ENCODE measurements at places on chromosomes 12 and 14.
A peak's percentile ranks its signal among the peaks of the same experiment; 100 is the strongest.

GRCh38 chr12:119956047-119956446 lies 33.0 kb upstream of the BICDL1 start:
- DNase-seq, result no peak

- DNase-seq, result no peak
These were observed 43.1 kb upstream of the GPHB5 start for GRCh38 chr14:63361790-63362189.

GRCh38 chr14:64625386-64626232 lies 75.8 kb downstream of the PPP1R36 start:
- DNase-seq, result no peak

GRCh38 chr12:42539696-42540095 lies 49.9 kb downstream of the PRICKLE1 start:
- DNase-seq, result no peak

GRCh38 chr12:58086006-58086405 lies 144.6 kb downstream of the ATP23 start:
- no peak for DNase-seq

DNA sequence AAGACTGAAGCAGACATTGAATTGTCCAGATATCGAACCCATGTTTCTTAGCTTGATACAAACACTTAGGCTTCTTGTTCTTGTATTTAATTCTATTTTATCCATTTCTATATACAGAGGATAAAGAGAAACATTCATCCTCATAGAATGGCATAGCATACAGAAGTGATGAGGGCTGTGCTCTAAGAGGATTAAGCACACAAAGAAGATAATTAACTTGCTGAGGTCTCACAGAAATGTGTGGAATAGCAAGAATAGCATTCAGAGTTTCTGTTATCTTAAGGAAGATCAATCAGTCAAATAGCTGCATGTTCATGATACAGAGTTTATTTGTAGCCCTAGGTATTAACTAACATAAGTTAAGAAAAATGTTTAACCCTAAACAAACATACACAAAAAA lies 27.3 kb upstream of the STRAP start:
- no peak for DNase-seq

GRCh38 chr12:45138609-45139008 lies 77.3 kb upstream of the ANO6 start:
- DNase-seq, result no peak

DNA sequence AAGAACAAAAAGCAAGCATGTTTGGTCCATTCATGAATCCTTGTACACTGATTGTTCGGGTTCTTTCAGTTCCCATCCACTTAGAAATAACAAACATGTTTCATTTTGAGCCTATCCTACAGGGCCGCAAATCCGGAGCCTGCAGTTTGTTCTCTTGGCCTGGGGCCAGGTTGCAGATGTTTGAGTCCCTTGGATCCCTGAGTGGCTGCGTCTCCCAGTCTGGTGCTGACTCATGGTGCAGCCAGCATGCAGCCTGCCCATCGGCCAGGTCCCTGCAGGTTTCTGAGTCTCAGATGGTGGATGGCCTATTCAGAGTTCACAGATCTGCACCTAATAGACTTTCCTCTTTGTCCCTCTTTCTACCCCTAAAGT lies 1.9 kb upstream of the DYNC1H1 start:
- DNase-seq, result peak; percentile 17

- no peak for DNase-seq
These were observed 82.4 kb downstream of the IPO8 start for GRCh38 chr12:30613119-30613830.

DNA sequence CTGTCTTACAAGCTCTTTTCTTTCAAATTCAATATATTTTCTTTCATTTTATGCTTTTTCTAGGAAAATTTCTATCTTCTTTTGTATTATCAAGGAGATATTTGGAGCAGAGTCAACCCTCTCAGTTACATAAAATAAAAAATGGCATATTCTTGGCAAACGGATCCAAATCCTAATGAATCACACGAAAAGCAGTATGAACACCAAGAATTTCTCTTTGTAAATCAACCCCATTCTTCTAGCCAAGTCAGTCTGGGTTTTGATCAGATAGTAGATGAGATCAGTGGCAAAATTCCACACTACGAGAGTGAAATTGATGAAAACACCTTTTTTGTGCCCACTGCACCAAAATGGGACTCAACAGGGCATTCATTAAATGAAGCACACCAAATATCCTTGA lies 20.6 kb downstream of the PIK3C2G start:
- no peak for DNase-seq

- no peak for DNase-seq
These were observed 276.8 kb downstream of the ADGRD1 start for GRCh38 chr12:131230340-131231031.

DNA sequence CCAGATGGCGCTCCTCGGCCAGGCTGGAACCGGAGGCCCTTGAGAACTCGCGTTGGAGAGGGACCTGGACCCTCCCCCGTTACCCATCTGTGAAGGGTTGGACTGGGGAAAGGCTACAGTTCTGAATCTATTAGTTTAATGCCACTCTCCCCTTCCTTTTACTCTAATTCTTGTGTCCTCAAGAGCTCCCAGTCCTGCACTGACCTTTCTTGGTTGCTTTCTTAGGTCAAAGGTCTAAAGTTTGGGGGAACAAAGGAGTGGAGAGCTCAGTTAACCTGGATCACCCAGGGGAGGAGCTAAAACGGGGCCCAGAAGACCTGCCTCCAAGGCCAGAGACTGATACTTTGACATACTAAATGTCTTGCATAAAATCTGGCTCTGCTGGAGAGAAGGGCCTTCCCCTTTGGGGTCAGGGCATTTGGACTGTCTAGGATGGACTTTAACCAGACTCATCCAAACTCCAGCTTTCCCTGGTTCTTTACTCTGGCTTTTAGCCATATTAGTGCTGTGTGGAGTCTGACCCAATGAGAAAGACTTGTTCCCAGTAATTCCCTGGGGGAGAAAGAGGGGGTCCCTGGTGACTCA lies 923 bp upstream of the MLF2 start:
- DNase-seq, result no peak

- DNase-seq, result no peak
These were observed 193.9 kb upstream of the PLXNC1 start for GRCh38 chr12:93954166-93955112.

GRCh38 chr12:2960390-2960956 lies 1.3 kb downstream of the TEAD4 start:
- DNase-seq, result peak; percentile 55

- DNase-seq, result no peak
These were observed 474.0 kb upstream of the MGAT4C start for GRCh38 chr12:86730233-86730632.

GRCh38 chr14:85597701-85598100 lies 67.8 kb downstream of the FLRT2 start:
- no peak for DNase-seq

DNA sequence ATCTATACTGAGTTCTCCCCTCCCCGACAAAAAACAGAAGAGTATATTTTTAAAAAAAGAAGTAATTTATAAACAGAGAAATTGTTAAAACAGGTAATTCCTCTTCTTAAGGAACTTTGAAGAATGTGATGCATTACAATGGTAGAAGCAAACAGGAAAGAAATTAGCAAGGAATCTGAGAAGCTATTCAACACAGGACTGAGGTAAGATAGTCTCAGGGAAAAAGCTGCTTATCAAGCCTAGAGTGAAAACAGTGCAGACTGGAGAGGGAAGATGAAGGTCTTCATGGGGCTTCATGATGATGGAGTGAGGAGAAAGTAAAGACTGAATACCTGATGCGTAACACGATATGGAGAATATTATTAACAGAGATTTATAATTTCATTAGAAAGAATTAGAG lies 880.0 kb downstream of the SLC16A7 start:
- DNase-seq, result no peak

- DNase-seq, result no peak
These were observed 252.2 kb upstream of the ATP2B1 start for GRCh38 chr12:89960607-89961394.

- no peak for DNase-seq
These were observed 22.8 kb upstream of the SLC38A2 start for GRCh38 chr12:46395388-46395787.

GRCh38 chr12:47856721-47857575 lies 37.2 kb upstream of the HDAC7 start:
- DNase-seq, result no peak

GRCh38 chr12:94488463-94488862 lies 28.8 kb upstream of the CEP83 start:
- DNase-seq, result no peak

GRCh38 chr12:95244350-95244749 lies 26.7 kb downstream of the VEZT start:
- DNase-seq, result no peak

DNA sequence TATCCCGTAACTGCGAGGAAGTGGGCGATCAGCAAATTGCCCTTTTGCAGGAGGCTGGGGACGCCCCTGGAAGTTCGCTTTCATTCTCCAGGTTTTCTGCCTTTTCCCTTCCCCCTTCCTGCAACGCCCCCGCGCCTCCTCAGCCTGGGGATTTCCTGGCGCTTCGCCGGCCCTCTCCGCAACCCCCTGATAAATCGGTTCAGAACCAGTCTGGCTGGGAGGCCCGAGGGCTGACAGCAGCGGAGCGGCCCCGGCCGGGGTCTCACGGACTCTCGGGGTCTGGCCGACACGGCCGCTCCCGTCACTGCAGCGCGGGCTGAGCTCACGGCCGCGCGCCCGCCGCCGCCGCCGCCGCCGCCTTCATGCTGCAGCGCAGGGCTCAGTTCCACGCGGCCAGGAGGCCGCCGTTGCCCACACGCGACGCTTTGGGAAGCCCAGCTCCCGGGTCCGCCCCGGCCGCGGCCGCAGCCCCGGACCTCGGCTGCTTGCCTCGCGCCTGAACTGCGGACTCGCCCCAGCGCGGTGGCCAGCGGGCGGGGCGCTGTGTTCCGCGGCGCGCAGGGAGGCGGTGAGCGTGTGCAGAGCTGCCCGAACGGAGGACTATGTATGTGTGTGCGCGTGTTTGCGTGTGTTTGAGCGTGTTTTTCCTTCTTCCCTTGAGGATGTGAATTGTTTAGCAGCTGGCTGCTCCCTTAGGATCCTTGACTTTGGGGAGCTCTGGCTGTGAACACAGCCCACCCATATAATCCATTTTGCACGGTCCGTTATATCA lies at the start of gene LRFN5:
Gene LRFN5 (plus strand): TSS at position 345 of the 772 bp plus-strand sequence.
- no peak for DNase-seq

DNA sequence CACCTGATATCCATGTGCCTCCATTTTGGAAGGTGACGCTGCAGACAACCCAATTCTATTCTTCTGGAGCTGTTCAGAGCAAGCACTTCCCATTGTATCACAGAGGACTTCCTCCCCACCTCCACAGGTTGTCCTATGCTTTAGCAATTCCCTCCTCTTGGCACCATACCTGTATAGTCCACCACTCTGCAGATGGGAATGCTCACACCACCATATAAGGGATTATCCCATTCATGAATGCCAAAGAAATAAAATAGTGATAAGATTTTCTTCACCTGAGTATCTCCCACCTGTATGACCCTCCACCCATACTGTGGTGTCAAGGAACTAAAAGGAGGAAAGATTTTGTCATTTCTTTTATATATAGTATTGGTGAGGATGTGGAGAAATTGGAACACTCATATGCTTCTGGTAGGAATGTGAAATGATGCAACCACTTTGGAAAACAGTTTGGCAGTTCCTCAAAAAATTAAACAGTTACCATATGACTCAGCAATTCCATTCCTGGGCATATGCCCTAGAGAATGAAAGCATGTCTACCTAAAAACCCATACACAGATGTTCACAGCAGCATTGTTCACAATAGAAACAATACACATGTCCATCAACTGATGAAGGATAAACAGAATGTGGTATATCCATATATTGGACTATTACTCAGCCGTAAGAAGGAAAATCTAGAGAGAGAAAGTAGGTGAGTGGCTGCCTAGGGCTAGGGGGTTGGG lies 75.2 kb downstream of the FIGNL2 start:
- no peak for DNase-seq

DNA sequence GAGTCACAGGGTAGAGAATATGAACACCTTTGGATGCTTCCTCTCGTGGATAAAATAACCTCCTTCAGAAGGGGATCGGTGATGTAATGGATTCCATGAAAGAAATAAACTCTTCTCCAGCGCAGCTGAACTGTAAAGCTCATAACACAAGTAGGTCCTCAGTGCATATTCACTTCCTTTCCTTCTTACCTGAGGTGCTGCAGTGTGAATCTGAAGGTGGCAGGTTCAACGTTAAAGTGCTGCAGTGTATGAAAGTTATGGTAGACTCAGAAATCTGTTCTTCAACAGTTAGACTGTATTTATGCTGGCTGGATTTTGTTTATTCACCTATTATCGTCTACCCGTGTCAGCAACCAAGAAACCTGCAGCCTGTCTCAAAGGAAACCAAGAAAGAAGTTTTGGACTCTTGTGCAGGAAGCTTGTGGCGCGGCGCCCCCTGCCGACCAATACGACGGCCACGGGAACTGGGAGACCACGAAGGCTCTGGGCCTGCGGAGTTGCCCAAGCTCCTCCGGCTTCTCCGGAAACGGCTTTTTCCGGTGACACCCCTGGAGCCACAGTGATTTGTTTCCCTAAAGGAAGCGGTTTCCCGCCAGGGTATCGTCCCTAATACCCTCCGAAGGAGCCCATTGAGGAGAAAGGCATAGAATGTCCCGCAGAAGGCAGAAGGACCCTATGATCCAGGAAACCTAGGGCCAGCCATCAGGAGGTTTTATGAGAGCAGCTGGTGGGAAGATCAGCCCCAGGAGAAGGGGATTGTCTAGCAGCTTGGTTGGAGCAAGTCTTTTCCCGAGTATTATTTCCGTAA lies 17.6 kb upstream of the RNASE3 start:
- peak; percentile 91 for DNase-seq

GRCh38 chr12:54977857-54978256 lies 6.7 kb downstream of the TESPA1 start:
- DNase-seq, result no peak

DNA sequence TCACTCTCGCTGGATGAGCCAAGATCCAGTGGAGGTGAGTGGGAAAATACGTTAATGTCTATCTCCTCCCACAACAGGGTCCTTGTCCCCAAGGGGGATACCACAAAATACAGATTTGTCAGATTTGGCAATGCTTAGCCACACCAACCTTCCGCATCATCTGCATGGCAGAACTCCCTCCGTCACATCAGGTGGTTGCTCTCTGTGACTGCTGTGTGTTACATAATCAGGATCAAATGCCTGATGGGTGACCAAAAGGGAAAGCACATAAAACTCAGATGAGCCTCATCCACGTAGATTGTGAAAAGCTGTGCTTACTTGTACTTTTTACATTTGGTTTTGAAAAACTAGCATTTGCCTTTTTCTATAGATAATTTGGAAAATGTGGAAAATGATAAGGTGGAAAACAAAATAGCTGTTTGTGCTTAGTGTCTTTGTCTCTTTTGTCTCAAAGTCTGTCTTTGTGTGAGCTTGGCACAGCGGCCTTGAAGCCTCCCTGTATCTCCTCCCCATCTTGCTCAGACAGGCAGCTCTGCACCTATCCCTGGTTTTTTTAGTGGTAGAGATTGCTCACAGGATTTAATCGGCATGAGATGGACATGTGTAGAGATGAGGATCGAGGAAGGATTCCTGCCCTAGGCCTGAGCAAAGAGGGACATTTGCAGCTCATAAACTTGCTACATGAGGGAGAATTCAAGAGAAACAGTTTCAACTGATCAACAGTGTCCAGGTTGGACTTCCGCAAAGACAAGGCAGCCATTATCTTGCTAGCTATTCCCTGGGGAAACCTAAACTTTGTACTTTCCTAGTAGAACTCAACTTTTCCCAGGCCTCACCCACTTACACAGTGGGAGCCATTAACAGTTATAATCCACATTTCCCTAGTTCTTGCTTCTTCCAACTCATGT lies 3.6 kb upstream of the FGF6 start:
- no peak for DNase-seq
